ENCODE measurements at places on chromosomes 2 and 18.

DNA sequence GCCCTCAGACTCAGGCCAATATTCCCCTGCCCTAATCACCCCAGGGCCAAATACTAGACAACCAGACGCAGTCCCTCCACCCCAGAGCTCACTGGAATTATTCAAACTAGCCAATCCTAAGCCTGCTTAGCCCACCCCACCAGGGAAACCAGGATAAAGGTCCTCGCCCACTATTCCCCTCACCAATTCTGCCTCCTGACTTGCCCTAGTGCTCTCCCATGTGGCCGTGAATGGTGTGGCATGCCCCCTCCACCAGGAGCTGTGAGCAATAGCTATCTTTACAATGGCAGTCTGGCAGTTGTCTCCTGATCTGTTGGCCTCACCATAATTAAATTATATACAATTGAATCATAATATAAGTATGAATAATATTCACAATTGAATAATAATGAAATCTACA lies 42.3 kb downstream of the FAM124B start:
- DNase-seq = no peak

DNA sequence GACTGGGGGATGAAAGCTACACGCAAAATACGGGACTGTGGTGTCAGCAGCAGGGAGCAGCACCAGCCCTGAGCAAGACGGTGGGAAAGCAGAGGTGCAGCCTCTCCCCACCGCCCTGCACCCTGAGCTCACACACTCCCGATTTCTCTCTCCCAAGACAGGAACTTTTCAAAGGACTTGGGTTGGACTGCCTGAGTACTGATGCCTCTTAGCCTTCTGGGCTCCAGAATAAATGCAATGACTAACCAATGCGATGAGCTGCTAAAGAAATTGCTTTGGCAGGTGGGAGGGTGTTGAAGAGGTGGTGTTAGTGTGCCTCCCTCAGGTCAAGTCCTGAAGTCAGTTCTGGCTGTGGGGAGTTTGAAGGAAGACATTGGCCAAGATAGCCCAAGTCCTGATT lies 9.6 kb downstream of the TRIM54 start:
- DNase-seq = no peak

- no peak for DNase-seq
Observed at GRCh38 chr2:187644486-187644885, 90.3 kb upstream of the TFPI start.

DNA sequence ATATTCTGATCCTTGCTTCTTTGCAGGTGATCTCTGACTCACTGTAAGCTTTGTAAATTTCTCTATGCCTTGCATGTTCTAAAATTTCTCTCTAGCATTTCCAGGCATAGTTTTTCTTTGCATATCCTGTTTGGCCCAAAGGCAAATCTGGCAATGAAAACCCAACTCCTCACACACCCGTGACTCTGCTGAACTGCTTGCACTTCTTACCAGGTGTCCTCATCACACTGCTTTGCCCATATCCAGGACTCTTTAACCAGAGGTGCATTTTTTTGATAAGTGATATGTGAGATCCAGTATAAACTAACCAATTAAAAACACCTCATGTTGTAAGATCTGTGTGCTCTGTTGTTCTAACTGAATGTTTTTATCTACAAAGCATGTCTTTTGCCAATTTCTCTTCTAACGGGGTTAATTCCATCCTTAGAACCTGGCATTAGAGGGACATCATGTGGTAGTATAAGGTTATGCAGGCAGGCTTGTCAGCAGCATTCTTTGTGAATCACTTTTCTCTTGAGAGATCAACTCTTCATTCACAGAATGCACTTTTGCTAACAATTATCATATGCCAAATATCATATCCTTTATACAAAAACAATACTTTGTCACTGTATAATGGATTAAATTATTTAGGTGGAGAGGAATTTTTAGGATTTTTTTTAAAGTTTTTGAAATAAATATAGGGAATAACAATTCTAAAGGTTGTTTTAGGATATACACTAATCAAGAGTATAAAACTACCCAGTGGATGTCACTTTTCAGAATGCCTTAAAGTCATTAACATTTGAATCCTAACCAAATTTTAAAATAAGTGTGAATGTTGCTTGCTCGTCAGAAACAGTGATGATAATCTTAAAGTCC lies 20.8 kb upstream of the TMX3 start:
- no peak for DNase-seq

- DNase-seq = no peak
Observed at GRCh38 chr2:9282128-9283112, 75.8 kb downstream of the ASAP2 start.

- no peak for DNase-seq
Observed at GRCh38 chr2:65687614-65688013, 255.2 kb upstream of the SPRED2 start.

DNA sequence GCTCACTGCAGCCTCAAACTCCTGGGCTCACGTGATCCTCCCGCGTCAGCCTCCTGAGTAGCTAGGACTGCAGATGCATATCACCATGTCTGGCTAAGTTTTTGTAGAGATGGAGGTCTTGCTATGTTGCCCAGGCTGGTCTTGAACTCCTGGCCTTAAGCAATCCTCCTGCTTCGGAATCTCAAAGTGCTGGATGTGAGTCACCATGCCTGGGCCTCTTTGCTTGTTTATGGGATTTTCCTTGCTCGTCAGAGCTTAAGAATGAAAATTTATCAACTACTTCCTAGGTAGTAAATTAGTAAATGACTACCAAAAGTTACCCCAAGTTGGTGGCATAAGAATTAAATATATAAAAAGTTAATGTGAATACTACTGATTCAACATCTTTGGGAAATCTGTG lies 51.0 kb downstream of the ACTR3 start:
- no peak for DNase-seq

- no peak for DNase-seq
Observed at GRCh38 chr2:9753665-9754531, 89.4 kb upstream of the TAF1B start.

- DNase-seq = no peak
Observed at GRCh38 chr2:119387381-119388129, 20.8 kb downstream of the DBI start.

- peak; percentile 25 for DNase-seq
Observed at GRCh38 chr2:290090-290722, 2.3 kb upstream of the ALKAL2 start.

- DNase-seq = no peak
Observed at GRCh38 chr2:238939074-238939473, 91.2 kb downstream of the TWIST2 start.

DNA sequence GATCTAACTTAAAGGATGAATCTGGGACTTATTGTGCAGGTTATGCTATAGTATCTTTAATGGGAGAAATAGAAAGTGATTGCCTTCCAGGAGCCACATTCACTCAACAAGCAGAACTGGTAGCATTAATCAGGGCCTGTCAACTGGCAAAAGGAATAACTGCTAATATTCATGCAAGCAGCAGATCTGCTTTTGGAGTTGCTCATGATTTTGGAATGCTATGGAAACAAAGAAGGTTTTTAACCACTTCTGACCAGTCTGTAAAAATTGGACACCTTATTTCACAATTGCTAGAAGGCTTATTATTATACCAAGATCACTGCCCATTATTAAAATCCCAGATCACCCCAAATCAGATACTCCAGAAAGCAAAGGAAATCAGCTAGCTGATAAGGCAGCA lies 200.4 kb downstream of the MREG start:
- no peak for DNase-seq

- no peak for DNase-seq
Observed at GRCh38 chr18:69982417-69982816, 34.7 kb upstream of the CD226 start.

- DNase-seq = no peak
Observed at GRCh38 chr2:158893026-158893425, 75.4 kb upstream of the TANC1 start.

DNA sequence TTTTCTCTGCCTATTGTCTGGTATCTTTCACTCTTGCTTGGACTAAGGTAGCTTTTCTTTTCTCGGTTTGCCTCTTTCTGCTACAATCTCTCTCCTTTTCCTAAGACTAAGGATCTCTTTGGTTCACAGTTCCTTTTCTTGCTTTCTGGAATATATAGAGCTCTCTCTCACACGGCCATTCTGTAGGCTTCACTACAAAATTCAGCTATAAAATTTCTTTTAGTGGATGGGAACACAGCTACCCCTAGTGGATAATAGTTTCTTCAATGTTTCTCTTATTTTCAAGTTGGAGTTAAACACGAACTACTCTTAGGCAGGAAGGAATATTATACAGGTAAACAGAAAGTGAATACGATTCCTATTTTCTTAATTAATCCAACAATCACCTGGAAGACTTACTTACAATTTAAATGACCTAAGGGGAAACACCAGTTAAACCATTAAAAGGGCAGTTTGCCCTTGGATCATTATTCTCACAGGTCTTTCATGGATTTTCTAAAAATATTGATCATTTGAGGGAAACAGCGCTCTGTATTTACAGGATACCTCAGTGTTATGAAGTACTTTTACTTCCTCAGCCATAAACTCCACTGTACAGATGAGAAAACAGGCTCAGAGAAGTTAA lies 140.5 kb downstream of the LRP2 start:
- DNase-seq = no peak

DNA sequence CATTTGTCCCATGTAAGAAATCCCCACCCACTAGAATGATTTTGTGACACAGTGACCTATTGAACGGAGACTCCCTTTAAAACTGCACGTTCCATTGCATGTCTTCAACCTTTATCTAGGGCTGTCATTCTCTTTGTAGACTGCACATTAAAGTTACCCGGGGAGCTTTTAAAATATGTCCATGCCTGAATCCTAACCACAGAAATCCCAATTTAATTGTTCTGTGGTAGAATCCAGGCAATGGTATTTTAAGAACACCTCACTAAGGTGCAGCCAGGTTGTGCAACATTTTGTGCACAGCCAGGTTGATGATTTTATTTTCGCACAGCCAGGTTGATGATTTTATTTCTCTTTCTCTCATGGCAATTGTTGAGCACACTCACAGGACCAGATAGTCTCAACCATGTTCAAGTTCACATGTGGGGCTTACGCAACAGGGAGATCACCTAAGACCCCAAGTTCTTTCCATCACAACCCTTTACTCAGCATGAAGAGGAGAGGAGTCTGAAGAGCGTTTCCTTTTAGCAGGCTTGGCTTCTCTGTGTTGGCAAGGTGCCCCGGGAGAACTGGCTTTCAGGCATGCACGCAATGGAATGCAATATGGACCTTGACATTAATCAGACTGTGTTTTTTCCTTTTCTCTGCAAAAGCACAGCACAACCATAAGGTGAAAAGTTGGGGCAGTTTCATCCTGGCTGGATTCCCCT lies 467.3 kb upstream of the ETAA1 start:
- no peak for DNase-seq

DNA sequence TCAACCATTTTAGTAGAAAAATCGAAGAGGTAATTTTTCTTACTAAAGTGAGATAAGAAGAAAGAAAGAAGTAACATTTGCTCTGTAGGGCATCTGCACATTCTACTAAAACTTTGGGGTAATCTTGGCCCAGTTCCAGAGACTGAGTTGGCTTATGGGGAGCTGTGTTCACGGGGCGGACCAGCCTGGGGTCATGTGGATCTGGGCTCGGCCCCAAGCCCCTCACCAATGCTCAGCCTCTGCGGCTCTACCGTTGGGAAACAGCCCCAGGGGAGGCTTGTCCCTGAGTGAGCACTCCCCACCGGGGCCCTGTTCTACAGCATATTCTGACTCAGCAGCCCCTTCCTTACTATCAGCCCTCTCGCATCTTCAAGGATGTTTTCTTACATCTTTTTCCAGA lies 132.3 kb downstream of the RTP5 start:
- no peak for DNase-seq

DNA sequence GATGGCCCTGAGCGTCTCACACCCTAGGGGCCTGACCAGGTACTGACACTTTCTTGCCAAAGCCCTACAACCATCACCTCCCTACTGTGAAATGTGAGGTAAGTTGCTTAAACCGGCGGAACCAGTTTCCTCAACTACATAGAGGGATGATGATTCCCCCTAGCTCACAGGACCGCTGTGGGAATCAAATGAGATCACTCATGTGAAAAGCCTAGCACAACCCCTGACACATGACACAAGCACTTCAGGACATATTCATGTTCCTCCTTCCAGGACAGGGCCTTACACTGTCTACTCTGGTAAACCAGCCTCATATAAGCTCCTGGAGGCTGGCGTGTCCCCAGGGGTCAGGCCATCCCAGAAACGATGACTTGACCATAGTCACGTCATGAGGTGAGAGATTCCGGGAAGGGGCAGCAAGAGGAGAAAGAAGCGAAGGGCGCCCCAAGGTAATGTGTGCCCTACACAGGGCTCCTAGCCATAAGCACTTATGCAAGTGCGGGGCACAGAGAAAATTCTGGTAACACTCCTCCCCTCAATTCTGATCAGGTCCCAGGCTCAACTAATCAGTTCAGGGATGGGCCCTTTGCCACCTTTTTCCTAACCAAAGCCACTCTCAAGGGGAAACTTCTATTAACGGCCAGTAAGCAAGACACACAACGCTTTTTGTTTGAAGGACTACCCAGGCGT lies 49.5 kb downstream of the C2orf42 start:
- DNase-seq = no peak

- DNase-seq = peak; percentile 3
Observed at GRCh38 chr2:161992531-161992930, 81.5 kb downstream of the DPP4 start.

DNA sequence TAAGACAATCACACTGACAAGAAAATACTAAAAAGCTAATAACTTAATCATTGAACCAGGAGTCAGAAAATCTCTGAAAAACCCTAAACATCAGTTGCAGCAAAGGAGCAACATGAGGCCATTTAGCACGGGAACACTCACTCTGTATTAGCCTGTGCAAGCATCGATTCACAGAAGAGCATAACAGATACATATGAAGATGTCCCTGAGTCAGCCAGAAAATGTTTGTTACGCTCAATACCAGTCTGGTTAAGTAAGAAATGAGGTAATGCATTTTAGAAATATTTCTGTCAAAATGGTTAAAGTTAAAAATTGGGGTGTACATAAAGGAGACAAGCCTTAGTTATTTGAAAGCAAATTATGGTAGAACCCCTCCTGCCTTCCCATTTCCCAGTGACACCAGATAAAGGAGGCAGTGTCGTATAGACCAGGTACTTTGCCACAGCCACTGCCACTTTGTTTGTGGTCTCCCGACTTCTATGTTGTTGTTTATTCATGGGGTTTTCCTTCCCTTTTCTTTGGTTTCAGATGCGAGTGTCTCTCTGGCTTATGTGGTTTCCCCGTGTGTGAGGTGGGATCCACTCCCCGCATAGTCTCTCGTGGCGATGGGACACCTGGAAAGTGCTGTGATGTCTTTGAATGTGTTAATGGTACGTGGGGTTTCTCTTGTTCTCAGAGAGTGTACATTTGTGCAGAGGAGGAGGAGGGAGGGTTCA lies 108.6 kb downstream of the CRIM1 start:
- no peak for DNase-seq

DNA sequence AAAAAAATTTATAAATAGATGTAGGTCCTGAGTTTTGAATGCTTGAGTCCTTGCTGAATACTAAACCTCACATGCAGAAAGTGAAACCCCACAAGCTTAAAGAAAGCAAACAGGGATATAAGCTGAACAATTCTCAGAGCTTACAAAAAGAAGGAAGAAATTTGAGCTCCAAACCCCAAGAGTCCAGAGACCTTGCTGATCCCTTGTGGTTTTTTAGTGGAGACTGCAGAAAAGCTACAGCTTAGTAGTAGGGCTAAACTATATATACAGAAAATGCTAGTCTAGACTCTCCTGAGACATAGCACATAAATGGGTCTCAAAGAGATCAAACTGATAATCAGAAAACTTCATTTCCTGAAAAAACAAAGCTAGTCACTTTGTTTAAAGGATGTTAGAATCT lies 1548.1 kb upstream of the ZEB2 start:
- no peak for DNase-seq

All from activated CD8-positive, alpha-beta memory T cell treated with anti-CD3 and anti-CD28 coated beads for 1 hour (primary cell).